Breast epithelium (tissue), 4 donors: ENCODE measurements at places on chromosomes 4 and X. TPM values are rescaled to one million over a fixed set of nuclear protein-coding genes. Genes with fewer than 3 reads are reported as not detected.

DNA sequence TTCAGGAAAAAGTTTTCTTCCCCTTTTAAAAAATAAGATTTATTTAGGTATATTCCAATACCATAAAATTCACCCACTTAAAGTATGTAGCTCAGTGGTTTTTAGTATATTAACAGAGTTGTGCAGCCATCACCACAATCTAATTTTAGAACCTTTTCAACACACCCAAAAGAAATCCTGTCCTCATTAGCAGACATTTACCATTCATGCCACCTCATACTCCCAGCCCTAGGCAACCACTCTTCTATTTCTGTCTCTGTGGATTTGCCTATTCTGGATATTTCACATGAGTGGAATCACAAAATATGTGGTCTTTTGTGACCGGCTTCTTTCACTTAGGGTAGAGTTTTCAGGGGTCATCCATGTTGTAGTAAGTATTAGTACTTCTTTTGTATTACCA, 7.4 kb downstream of the ZNF81 start:
- DNase-seq = no peak

- DNase-seq = no peak
Observed at GRCh38 chr4:88134536-88135355, 23.7 kb downstream of the ABCG2 start.

DNA sequence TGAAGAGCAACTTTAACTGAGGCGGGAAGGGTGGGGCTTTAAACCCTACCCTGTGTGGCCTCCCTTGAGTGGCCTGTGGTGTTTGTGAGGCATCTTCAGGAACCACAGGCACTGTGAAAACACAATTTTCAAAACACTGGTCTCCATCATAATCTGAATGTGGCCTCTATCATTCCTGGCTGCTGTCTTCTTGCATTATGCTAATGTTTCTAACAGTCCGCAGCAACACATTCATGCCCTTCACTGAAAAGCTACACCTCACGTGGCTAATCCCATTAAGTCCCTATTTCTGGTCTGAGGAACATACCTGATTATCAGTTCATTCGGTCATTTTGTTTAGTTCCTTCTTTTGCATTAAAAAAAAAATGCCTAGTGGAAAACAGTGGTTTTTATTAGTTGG, 94.6 kb downstream of the F11 start:
- no peak for DNase-seq

The PNMA6F gene
- not detected for total RNA-seq

The ZFP92 gene
- total RNA-seq = 0.29 TPM

DNA sequence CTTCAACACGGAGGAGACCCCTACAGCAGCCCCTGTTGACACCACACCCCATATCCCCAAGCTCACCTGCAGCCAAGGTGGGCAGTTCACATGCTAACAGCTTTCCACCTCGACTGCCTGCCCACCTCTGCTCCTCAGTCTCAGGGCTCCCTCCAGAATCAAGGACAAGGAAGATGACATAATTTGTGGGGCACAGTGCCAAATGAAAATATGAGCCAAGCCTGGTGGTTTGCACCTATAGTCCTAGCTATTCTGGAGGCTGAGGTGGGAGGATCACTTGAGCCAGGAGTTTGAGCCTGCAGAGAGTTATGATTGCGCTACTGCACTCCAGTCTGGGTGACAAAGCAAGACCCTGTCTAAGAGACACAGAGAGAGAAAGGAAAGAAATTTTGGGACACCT, 516.3 kb downstream of the BCOR start:
- no peak for DNase-seq

The IL9R gene
- 0.33 TPM for total RNA-seq

DNA sequence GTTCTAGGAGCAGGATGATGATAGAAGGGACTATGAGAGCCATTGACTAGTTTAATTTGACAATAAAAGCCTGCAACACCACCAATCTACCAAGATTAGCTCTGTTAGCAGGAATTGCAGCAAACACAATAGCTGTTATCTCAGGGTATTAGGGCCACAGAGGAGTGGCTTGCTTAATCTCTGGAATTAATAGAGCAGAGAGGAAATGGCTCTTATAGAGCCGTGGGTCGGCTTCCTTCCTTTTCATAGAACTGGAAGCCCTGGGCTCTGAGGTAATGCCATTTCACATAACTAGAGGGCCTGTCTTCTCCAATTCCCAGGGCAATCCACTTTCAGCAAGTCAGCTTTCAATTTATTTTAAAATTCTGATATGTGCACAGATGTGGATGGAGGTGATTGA, 83.0 kb downstream of the MAMLD1 start:
- no peak for DNase-seq

The TRIM2 gene
- 109 TPM for total RNA-seq

DNA sequence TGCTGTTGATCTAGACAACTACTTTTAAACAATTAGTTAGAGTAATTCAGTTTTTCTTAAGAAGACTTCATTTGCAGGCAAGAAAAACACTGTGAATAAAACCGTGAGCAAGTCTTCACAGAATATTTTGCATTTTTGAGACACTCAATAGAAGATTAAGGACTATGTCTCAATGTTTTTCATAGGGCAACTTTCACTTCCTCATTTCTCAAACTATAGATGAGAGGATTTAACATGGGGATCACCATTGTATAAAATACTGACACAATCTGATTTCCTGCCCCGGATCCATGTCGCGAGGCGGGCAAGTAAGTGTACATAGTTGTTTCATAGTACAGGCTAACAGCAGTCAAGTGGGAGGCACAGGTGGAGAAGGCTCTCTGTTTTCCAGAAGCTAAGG, 108.8 kb upstream of the IGSF1 start:
- DNase-seq = no peak

The NPNT gene
- 11.1 TPM for total RNA-seq

DNA sequence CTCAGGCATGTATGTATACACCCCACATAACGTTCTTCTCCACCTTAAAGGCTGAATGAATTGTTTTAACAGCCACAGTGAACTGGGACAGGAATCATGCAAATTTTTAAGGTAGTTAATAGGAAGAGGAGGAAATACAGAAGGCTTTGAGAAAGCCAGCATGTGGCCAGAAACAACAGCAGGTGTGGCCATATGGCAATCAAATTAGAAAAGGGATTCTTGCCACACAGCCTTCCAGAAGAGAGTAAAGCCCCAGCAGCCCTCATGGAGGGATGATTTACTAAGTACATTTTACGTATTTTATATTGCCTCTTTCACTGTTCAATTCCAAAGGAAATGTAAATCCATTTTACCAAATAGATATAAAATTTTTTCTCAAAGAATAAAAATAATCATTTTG, 792.2 kb downstream of the ADGRL3 start:
- DNase-seq = no peak

The MXRA5 gene
- total RNA-seq = 6.6 TPM

The IL15 gene
- 5.1 TPM for total RNA-seq

The TSC22D3 gene
- 606 TPM for total RNA-seq

DNA sequence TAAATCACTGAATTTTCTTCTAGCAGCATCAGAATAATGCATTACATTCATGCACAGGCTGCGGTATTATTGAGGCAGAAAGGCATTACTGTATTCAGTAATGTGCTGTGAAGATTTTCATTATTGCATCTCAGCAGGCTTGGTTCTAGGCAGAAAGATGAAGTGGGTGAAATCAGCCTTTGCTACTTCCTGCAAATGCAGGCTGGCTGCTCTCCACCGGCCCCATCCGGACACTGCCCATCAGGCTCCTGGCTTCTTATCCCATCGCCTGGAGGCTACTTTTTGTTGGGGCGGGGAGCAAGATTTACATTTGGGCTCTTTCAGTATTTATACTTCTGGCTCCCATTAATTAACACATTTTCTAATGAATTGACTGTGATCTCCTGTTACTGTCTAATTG, 117.8 kb downstream of the FRAS1 start:
- no peak for DNase-seq

- no peak for DNase-seq
Observed at GRCh38 chr4:169024762-169025161, 14.7 kb upstream of the CBR4 start.

GRCh38 chr4:3021627-3022026, 52.7 kb downstream of the HTT-AS start:
- DNase-seq = no peak

- DNase-seq = no peak
Observed at GRCh38 chr4:184432127-184432922, 42.0 kb downstream of the IRF2 start.

DNA sequence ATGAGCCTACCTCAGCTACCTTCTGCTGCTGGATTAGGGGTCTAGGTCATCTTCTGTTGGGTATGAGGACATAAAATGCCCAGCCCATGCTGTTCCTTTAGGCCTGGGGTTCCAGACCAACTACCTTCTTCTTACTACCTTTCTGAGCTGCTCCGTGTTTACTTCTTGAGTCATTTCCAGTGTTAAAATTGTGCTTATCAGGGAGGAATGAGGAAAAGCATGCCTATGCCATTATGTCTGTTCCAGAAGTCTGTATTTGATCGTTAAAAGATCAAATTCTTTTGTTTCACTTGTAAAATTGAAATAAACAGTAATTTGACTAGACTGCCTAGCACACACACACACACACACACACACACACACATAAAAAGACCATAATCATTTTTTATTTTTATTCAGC, 1912.7 kb upstream of the TENM3 start:
- DNase-seq = no peak

GRCh38 chr4:134787315-134787714, 585.7 kb upstream of the PABPC4L start:
- no peak for DNase-seq

DNA sequence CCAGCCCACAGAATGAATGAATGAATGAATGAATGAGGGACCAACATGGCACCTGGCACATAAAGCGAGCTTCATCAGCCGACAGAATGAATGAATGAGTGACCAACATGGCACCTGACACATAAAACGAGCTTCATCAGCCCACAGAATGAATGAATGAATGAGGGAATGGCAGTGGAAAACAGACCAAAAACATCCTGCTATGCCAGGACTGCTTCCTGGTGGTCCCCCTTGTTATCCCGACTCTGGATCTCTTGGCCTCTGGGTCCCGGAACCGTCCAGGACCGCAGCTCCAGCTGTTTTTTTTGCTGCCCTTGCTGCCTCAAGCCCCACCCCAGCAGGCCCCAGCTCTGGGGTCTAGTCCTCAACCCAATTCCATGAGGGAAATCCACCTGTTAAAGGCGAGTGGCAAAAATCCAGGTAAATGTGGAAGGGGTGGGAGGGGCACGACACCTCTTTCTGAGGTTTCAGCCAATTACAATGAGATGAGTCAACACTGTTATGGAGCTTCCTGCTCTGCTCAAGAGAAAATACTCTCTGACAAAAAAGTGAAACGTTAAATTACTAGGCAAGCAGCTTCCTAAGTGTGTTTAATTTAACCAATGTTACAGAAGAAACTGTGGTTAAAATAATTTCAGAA, 72.0 kb upstream of the MTNR1A start:
- DNase-seq = no peak

GRCh38 chr4:54096295-54096962, 3.5 kb upstream of the GSX2 start:
- DNase-seq = no peak

- DNase-seq = no peak
Observed at GRCh38 chr4:3349116-3349515, 56.3 kb downstream of the RGS12 start.

The SPARCL1 gene
- total RNA-seq = 371 TPM

The FAM200B gene
- 66.9 TPM for total RNA-seq

- no peak for DNase-seq
Observed at GRCh38 chr4:54527532-54527931, 130.2 kb upstream of the KIT start.

- no peak for DNase-seq
Observed at GRCh38 chr4:142567199-142567598, 278.9 kb downstream of the INPP4B start.

DNA sequence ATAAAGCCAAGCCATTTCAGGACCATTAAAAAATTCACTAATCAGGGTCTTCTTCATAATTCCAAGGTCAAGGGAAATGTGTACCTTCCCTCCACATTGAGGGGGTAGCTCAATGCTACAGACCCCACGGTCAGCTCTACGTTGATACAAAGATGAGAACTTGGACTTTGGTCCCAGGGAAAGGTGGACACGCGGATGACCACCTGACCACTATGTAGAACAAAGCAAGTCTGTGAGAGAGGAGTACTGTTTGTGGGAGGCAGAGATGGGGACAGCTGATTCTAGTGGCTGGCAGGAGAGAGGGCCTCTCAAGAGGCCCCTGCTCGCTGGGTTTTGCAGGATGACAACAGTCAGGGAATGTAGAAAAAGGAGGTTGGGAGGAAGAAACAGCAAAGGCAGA, 58.0 kb downstream of the SLC2A9 start:
- no peak for DNase-seq

- peak; percentile 95 for DNase-seq
Observed at GRCh38 chr4:23934915-23935314, 45.1 kb upstream of the PPARGC1A start.

The AMMECR1 gene
- 8.2 TPM for total RNA-seq

The F11 gene
- total RNA-seq = not detected

The SLC9A7 gene
- total RNA-seq = 12.8 TPM
